ENCODE measurements at places on chromosomes 7 and 10. TPM values are rescaled to one million over a fixed set of nuclear protein-coding genes. Genes with fewer than 3 reads are reported as not detected.

UPK3BL2 gene
- total RNA-seq: 9.8 TPM

GRCh38 chr7:135386776-135387175 lies 123.1 kb downstream of the CNOT4 start:
- no peaks in the 10 kb centered on the region for H3K27me3 ChIP-seq
- no peak overlapping the region for H3K27ac ChIP-seq
- H3K4me1 ChIP-seq: no peaks in the 10 kb centered on the region
- no peak overlapping the region for H3K4me3 ChIP-seq

DNA sequence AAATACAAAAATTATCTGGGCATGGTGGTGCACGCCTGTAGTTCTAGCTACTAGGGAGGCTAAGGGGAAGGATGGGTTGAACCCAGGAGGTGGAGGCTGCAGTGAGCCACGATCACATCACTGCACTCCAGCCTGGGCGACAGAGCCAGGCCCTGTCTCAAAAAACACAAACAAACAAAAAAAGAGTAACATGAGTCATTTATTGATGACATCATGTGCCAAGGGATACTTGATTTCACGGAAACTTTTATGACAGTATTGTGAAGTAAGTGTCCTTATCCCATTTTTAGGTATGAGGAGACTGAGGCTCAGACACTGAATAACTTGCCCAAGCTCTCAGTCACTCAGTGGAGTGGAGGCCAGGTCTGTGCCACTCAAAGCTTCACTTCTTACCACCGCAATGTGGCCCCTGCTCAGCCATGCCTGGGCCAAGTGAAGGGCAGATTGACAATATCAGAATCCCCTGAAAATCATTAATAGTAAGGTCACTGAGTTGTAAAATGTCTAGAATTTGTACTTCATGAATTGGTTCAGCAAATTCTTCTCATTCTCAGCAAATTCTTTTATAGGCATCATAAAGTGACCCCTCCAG lies 36.5 kb downstream of the EMX2 start:
- H3K27ac ChIP-seq: no peak overlapping the region
- H3K27me3 ChIP-seq: no peaks in the 10 kb centered on the region
- H3K4me3 ChIP-seq: no peak overlapping the region
- H3K36me3 ChIP-seq: no peaks in the 10 kb centered on the region

GRCh38 chr10:97454330-97455036 lies 8.5 kb downstream of the ZDHHC16 start:
- no peak overlapping the region for H3K27ac ChIP-seq
- no peak overlapping the region for H3K4me3 ChIP-seq

GRCh38 chr10:42936580-42936979 lies 140.3 kb upstream of the RET start:
- H3K4me1 ChIP-seq: peaks cover 12% of the 10 kb centered on the region
- no peaks in the 10 kb centered on the region for H3K36me3 ChIP-seq
- H3K27me3 ChIP-seq: no peaks in the 10 kb centered on the region
- H3K27ac ChIP-seq: no peak overlapping the region
- H3K4me3 ChIP-seq: no peak overlapping the region
- no peak for DNase-seq

GRCh38 chr10:11165591-11166543 lies 148.2 kb downstream of the CELF2 start:
- H3K4me1 ChIP-seq: peaks cover 20% of the 10 kb centered on the region
- DNase-seq: no peak
- H3K27ac ChIP-seq: peak overlapping the region; percentile 86
- peak overlapping the region; percentile 61 for H3K4me3 ChIP-seq

DNA sequence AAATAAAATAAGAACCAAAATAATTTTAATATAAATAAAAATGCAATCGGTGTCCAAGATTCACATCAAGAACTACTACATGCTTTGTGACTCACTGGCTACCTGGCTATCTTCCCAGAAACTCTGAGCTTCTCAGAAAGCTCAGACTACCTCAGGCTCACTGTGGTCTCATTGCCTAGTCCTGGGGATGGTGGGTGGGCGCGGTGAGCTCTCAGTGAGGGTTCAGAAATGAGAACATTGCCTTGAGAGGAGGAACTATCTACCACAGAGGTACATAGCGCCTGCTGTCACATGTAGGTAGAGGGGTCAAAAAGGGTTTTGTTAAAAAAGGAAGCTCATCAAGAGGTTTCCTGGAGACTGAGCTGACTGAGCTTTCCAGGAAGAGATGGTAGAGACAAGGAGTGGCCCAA lies 108.0 kb downstream of the WDFY4 start:
- DNase-seq: no peak
- H3K27ac ChIP-seq: no peak overlapping the region
- H3K36me3 ChIP-seq: no peaks in the 10 kb centered on the region
- H3K4me1 ChIP-seq: peaks cover 11% of the 10 kb centered on the region
- no peak overlapping the region for H3K4me3 ChIP-seq

All from vagina (tissue), 2 donors.